ENCODE measurements at places on chromosomes 5 and 9. TPM values are rescaled to one million over a fixed set of nuclear protein-coding genes. Genes with fewer than 3 reads are reported as not detected.

ADAMTS13 gene
- 1.7 TPM for total RNA-seq

- no peak for DNase-seq
These were observed at the start of gene HSD17B3 for GRCh38 chr9:96302021-96302420. TSS of gene HSD17B3 (minus strand) at chr9:96302176. CDS start at chr9:96302104, 72 bp downstream.

GRCh38 chr5:147751156-147751830, 31.2 kb downstream of the JAKMIP2 start:
- no peak for DNase-seq

CCDC152 gene
- total RNA-seq: 2.9 TPM

ZNF883 gene
- 0.84 TPM for total RNA-seq

- no peak for DNase-seq
These were observed 733 bp downstream of the COL23A1 start for GRCh38 chr5:178589180-178590140.

DND1 gene
- total RNA-seq: 2.7 TPM

PCDHB15 gene
- 5.4 TPM for total RNA-seq

DNA sequence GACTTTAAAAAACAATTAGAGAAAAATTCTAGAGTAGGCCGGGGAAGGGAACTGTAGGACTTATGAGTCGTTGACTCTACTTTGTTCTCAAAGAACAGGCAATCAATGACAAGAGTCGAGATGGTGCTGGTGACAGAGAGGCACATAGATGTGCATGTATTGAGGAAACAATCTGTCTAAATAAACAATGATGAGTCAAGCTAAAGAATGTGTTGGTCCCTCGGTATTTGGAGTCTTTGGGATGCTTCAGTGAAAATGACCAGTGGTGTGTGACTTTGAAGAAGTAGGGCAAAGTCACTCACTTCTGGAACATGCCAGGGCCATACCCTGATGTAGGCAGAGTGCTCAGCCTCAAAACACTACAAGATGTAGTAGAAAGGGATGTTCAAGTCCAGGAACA, 288.1 kb upstream of the PANK3 start:
- no peak for DNase-seq

- DNase-seq: no peak
These were observed 115.5 kb upstream of the SPEF2 start for GRCh38 chr5:35502206-35502605.

DNA sequence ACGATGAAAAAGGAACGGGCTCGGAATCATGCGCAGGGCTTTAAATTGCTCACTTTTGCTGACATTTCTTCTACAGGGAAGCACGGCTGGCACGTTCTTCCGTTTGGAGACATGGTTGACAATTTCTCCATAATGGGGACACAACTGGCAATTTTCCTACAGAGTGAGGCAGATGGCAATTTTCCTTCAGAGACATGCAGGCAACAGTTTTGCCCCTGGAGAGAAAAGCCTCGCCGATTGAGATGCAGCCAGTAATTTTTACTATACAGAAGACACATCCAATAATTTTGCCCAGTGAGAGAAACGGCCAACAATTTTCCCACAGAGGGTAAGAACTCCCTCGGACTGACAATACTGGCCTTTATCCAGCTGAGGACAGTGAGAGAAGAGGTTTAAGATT, 90.9 kb upstream of the GPR151 start:
- DNase-seq: no peak

DNA sequence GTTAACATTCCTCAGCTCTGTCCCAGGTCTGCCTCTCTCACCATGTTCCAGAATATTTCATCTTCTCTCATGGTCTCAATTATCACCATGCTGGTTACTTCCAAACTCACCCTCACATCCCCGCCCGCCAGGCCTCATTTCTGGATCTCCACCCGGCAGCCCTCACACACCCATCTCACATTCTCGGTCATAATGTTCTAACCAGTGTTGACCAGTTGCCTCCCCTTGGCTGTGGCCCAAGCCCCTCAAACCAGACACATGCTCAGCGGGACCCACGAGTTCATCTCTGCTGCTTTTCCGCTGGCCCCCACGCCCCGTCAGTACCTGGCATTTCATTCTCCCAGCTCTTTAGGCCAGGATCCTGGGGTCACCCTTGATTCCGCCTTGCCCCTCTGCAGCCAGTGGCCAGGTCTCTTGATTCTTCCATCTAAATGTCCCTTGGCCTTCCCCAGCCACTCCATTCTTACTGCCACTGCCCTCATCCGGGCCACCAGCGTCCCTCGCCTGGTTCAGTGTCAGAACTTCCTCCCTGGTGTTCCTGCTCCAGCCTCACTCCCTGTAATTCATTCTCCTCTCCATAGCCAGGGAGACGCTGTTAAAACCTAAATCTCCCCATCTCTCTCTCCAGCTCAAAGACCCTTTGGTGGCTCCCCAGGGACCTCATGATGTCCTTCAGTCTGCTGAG, 141.7 kb downstream of the MVB12B start:
- DNase-seq: peak; percentile 26

GRCh38 chr5:179699616-179700237, 960 bp downstream of the CANX start:
- no peak for DNase-seq

PCDHGA7 gene
- 7.6 TPM for total RNA-seq

DNA sequence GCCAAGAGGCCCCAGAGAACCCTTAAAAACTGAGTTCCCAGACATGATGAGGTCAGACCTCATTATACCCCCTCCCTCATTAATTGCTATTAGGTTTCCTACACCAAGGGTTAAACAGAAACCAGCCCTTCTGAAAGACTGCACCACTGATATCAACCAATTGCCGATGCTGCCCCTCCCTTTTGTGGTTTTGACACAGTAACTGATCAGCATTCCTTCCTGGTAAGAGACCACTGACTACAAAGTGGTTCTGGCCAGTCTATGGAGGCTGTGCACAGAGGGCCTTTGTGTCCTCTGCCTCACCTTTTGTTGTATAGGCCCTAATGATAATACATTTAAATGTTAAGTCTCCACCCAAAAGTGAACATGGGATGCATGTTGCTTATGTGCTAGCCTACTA, 201.5 kb downstream of the FRMD3 start:
- DNase-seq: no peak

GRCh38 chr5:10678244-10678643, 82.8 kb downstream of the DAP start:
- DNase-seq: no peak

- DNase-seq: no peak
These were observed 115.1 kb downstream of the CDC42SE2 start for GRCh38 chr5:131378721-131379541.

Data from tibial nerve (tissue), 4 donors.